Omental fat pad (tissue), 4 donors: ENCODE measurements at places on chromosomes 2 and 18.

DNA sequence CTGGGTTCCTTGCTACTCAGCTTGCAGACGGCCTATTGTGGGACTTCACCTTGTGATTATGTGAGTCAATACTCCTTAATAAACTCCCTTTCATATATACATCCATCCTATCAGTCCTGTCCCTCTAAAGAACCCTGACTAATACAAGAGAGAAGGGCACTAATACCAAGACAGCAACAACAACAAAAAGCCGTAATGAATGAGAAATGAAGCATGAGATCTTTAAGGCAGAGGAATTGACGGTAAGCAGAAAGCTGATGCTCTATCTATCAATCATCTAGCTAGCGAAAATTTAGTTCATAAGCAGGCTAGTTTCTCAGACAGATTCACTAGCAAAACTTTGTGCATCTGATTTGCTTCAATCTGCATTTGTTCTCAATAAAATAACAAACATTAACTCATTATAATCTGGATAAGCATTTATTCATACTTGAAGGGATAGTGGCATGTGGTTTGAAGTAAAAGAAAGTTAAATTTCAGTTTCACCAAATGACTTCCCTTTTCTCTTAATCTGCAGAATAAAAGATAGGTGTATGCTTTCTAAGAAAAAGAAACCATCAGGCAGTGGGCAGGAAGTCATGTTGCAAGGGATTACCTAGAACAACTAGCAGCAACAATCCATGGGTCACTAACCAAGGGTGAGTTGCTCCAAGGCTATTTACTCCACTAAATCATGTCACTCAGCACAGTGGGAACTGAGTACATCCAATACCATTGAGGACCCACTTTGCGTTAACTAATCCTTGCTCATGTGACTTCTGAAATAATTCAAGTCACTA, 376.5 kb downstream of the TMEM182 start:
- DNase-seq, result no peak

DNA sequence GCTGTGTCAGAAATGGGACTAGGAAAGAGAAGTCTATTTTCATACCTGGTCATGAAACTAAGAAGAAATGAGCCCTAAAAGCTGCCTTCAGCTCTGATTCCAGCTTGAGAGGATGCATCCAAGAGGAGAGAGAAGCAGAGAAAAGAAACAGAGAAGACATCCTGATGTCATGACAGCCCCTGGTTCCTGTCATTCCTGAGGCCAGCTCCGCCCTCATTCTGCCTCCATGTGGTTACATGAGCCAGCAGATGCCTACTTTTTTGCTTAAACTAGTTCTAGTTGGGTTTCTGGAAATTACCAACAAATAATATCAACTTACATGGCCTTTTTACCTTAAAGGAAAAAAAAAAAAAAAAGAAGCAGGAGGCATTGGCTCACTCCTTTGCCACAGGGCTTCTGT, 14.1 kb upstream of the ACKR3 start:
- DNase-seq, result no peak

DNA sequence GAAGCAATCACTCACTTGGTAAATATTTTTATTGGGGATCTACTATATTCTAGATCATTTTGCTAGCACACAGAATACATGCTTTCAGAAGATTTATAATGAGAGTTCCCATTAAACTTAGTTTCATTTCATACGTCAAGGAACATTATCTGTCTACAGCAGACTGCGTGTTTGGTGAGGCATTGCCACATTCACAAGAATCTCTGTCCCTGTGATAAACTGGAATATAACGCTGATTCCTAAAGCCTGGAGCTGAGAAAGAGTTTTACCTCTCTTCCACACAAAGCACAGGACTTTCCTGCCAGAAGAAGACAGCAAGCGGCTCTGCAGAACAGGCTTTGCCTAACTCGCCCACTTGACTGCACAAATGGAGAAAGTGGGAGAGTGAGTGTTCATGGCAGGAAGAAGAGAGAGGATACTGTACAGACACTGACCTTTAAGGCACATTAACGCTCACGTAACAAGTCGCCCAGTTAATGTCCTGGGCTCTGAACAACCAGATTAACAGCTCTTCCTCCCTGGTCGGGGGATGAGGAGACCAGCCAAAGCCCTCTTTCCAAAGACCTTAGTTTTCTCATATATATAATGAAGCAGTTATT, 356.2 kb downstream of the GPD2 start:
- no peak for DNase-seq

DNA sequence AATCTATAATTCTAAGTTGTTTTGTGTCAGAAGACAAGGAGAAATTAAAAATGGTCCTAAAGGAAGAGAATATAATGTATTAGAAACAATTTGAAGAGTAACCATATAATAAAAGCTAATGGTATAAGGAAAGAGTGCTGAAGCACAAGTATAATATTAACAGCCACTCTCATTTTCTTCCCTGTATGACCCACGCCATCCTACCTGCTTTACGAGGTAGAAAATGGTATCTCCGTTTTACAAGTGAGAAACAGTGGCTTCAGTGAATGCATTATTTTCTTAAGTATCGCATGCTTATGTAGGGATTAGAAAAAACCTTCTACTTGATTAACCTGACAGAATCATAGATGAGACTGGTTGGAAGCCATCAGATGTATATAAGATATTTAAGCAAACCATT, 266.2 kb downstream of the CCDC102B start:
- DNase-seq, result no peak

DNA sequence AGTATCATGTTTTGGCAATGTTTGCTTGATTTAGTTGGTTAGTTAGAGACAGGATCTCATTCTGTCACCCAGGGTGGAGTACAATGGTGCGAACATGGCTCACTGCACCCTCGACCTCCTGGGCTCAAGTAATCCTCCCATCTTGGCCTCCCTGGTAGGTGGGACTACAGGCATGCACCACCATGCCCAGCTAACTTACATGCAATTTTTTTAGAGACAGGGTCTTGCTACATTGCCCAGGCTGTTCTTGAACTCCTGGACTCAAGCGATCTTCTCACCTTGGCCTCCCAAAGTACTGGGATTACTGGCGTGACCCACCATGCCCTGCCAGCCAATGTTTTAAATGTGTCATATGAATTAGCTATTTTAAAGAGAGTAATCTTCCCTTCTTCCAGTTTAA, 16.3 kb upstream of the CDKL4 start:
- DNase-seq, result no peak

DNA sequence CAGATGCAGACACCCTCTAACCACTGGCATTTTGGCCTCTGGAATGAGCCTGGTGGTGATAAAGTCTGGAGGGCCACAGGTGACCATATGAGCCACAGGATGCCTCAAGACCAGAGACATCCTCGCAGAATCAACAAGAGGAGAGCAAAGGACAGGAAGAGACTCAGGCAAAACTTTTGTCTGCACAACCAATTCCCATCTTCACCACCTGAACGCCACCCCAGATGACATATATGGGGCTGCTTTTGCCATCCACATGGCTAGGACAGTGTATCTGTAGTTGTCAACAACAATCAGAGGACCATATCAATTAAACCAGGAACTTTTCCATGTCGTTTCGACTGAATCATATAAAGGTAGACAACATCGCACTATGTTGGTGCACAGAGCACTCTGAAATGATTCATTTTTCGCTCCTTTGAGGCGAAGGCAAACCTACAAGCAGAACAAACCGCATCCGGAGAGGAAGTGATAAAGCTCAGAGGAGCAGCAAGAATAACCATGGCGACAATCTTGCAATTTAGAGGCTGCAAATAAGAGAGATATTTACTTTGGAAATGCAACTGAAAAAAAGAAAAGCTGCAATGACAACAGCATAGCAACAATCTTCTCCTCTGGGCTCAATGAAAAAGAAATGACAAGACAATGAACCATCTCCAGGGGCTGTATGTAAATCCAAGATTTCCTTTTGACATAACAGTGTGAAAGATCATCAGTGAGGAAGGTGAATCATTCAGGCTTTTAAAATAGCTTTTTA, 204.5 kb downstream of the ARL4C start:
- DNase-seq, result no peak

DNA sequence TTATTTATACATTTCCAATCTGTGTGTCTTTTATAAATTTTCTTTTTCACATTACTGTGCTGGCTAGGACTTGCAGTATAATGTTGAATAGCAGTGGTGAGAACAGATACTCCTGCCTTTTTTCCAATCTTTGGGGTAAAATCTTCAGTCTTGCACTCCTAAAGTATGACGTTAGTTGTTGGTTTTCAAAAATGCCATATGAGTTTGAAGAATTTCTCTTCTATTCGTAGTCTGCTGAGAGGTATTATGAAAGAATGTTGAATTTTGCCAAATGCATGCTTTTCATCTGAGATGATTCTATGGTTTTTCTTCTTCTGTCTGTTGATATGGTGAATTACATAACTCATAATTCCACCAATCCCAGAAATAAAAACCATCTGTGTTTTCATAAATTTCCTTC, 335.3 kb upstream of the CHST9 start:
- DNase-seq, result no peak

GRCh38 chr2:181183878-181184542, 203.6 kb downstream of the UBE2E3 start:
- no peak for DNase-seq

GRCh38 chr2:33709951-33710350, 110.9 kb upstream of the FAM98A start:
- no peak for DNase-seq

DNA sequence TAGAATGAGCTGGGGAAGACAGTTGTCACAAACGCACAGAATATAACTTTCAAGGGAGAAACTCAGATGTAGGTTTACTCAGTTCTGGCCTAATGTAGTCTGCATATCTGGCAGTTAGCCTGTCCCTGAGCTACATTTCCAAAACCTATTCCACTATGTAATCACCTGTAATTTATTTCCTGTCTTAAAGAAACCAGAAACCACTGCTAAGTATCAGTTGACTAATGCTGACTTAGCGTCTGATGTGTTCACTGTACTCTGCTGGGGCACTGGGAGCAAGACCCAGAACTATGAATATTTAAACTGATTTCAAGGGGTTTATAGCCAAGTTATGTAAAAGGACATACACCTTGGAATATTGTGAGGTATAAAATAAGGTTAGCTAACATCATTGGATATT, 1995.2 kb upstream of the PIK3C3 start:
- DNase-seq, result no peak

DNA sequence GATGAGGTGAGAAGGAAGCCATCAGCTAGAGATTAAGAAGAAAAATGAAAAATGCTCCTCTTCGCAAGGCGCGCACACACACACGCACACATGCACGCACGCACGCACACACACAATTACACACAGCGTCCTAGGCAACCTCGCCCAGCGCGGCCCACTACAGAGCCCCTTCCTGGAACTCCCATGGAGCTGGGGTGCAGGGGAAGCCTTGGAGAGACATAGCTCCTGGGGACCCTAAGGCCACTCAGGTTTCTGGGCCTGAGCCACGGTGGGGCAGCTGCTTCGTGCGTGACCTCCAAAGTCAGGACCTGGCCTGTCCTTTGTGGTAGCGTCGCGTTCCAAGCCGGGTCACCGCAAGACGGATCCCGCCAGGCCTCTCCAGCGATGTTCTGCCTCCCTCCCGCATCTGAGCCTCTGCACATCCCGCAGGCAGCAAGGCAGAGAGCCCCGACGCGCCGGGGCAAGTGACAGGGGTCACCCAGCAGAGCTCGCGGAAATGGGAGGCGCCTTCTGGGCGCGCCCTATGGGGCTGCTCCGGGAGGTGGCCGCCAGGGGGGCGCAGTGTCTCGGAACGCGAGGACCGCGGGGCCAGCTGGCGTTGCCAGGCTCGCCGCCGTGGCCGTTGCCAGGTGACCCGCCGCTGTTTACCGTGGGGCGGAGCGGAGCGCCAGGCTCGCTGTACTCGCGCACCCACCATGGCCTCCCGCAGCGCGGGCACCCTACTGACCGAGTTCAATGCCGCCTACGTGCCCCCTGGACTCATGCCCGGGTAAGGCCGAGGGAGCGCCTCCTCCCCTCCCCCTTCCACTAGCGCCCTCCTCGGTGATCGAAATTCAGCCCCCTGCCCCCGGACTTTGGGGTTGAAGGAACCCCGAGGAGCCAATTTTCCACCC, 79.0 kb downstream of the CIB4 start:
- no peak for DNase-seq

DNA sequence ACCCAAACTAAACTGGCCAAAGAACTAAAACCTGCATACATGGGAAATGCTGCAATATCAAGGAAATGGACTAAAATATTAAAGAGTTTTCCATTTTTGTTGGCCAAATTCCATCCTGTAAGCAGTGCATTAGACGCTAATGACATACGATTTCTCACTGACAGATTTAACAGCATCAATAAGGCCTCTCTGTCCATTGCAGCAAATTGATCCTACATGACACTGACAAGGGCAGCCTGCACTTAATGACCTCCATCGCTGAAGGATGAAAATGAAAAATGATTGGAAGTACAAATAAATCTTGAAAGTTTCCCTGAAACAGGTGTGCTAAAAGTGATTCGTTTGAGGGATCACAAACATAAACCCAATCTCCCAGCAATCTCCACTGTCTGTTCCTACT, 317.6 kb upstream of the KLHL14 start:
- no peak for DNase-seq

- DNase-seq, result no peak
Observed at GRCh38 chr18:2961821-2962220, 51.1 kb downstream of the LPIN2 start.

- DNase-seq, result no peak
Observed at GRCh38 chr2:238853721-238854120, 5.8 kb downstream of the TWIST2 start.

GRCh38 chr18:69365658-69366057, 35.0 kb upstream of the DOK6 start:
- DNase-seq, result no peak

- no peak for DNase-seq
Observed at GRCh38 chr2:206028101-206028500, 57.9 kb downstream of the INO80D start.

DNA sequence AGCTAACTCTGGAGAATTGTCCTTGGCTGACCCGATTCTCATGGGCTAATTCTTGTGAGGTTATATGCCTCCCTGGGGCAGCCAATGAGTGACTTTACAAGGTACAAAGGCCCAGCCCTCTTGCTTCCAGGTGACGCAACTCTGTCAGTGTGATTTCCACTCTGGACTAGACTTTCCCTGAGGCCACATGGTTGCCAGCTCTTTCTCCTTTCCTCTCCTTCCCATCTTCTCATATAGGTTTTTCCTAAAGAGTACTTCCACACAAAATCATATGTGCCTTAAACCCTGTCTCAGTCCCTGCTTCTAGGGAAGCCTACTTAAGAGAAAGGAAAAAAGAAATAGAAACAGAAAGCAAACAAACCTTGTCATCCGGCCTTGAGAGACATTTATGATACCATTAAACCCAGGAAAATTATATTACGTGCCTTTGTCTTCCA, 226.2 kb upstream of the ZSWIM2 start:
- DNase-seq, result no peak

GRCh38 chr2:189221811-189222467, 42.4 kb upstream of the COL5A2 start:
- no peak for DNase-seq

GRCh38 chr18:48339692-48340091, 69.5 kb downstream of the ZBTB7C start:
- no peak for DNase-seq

- no peak for DNase-seq
Observed at GRCh38 chr2:122867941-122868340, 1112.5 kb downstream of the TSN start.

GRCh38 chr2:138711812-138712211, 68.4 kb downstream of the NXPH2 start:
- no peak for DNase-seq

GRCh38 chr2:26245810-26246209, 1.1 kb downstream of the HADHB start:
- no peak for DNase-seq

GRCh38 chr2:222561817-222562645, 93.9 kb downstream of the FARSB start:
- no peak for DNase-seq

GRCh38 chr18:71951001-71951400, 593.1 kb downstream of the CBLN2 start:
- DNase-seq, result no peak

- no peak for DNase-seq
Observed at GRCh38 chr18:55763805-55764204, 175.8 kb upstream of the TCF4 start.
